Tongue (tissue), 3 donors: ENCODE measurements at places on chromosomes 11 and 22. TPM values are rescaled to one million over a fixed set of nuclear protein-coding genes. Genes with fewer than 3 reads are reported as not detected.

- no peak for DNase-seq
Observed at GRCh38 chr22:30344447-30345200, 12.1 kb downstream of the SF3A1 start.

ZP1 gene
- not detected for total RNA-seq

- no peak for DNase-seq
Observed at GRCh38 chr11:66875378-66875777, 18.5 kb downstream of the LRFN4 start.

CFAP68 gene
- 16.1 TPM for total RNA-seq

DNA sequence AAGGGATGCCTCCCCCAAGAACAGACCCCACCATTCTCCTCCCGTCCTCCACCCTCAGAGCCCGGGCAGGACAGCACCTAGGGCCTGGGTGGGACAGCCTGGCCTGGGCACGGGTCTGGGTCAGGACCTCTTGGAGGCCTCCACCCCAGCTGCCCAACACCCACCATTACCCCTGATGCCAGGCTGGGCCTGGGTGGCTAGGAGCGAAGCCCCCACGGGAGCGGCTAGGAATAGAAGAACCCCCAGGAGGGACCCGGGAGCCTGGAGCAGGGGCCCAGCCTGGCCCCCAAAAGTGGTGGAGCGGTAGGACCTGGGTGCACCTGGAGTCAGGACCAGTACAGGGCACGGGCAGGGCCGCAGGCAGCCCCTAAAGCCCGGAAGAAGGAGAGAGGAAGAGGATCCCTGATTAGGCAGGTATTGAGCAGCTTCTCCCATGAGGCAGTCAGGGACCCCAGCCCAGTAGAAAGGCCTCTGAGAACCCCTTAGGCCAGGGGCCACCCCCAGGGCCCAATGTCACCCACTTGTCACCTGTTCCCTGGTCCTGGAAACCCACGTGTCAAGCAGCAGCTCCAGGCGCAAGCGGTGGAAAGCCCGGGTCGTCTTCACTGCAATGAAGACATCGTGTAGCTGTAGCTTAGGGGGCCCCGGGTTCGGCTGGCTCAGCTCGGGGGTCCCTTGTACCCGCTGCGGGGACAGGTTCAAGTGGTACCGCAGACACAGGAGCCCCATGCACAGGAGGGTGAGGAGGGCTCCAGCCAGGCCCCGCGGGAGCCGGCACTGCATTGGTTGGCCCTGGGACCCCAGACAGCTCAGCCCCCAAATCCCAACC lies 575 bp downstream of the MFNG start:
- DNase-seq = no peak

GRCh38 chr11:63015521-63016215 lies at the start of gene SLC22A8:
Gene SLC22A8 (minus strand): TSS chr11:63015841. CDS start chr11:63014958, 883 bp downstream.
- DNase-seq = peak; percentile 37
